Stimulated activated CD4-positive, alpha-beta T cell treated with anti-CD3 and anti-CD28 coated beads, Interleukin-1b, Interleukin-23, amount 100 ng/mL, for 48 hours (primary cell): ENCODE measurements at places on chromosomes 11 and 22.

DNA sequence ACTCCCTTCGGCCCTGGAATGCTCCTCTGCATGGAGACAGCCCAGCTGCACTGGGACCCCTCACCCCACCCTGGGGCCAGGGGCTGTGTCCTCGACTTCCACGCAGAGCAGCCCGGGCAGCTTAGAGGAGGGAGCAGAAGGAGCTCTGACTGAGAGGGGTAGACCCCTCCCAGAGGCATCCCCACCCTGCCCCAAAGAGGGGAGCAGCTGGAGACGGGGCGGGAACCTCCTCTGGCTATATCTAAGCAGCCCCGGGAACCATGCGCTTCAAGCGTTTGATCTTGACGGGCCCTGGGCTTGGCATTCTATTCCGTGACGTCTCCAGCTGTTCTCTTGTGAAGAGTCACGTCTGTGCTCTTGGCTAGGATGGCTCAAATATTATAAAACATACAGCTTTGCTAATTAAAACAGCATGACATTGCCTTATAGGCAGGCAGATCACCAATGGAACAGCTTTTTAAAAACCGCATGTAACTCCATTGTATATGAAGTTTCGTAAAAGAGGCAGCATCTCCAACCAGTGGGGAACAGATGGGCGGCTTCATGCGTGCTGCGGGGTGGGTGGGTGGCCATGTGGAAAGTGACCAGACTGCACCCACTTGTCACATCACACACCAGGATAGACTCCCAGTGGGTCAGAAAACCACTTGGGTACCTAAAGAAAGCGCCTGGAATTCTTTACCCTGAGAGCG is 7.7 kb downstream of the KCNQ1 start:
- DNase-seq, result no peak

- no peak for DNase-seq
These were observed 318.7 kb downstream of the CADM1 start for GRCh38 chr11:115185507-115185906.

- DNase-seq, result peak; percentile 70
These were observed at the start of gene TCF20 for GRCh38 chr22:42270510-42271190. Gene TCF20 (minus strand): TSS chr22:42270653. CDS start chr22:42215305, 55,348 bp downstream.

- no peak for DNase-seq
These were observed 345.8 kb downstream of the CNTN5 start for GRCh38 chr11:99366546-99366945.

DNA sequence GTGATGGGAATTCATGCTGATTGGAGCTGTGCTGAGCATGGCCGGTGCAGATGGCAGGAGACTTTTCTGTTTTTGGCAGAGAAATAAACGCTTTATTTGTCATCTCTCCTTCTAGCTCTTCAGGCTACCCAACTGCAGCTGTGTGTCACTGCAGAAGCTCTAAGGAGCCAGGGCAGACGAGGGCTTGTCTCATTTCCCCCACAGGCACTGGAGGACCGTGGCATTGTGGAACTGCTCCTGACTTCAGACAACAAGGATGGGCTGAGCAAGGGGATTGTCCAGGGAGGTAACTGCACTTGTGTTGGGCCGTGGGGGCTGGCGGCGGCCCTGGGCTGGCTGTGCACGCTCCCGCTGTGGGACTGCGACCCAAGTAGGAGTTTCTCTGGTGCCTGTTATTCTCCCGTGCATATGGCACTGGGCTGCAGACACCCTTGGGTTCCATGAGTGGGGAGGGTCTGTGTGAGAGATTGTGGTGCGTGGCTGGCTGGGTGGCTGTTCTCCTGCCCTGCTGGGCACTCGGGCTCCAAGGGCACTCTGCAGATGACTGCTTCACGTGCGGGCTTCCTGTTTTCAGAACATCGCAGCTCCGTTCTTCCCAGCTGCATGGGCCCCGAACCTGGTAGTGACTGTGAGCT is 27.2 kb downstream of the GLB1L2 start:
- no peak for DNase-seq
